Left kidney (tissue), 8 donors: ENCODE measurements at places on chromosomes 13 and 19. TPM values are rescaled to one million over a fixed set of nuclear protein-coding genes. Genes with fewer than 3 reads are reported as not detected.

Gene CEBPA
- polyA plus RNA-seq = 4.3 TPM

Gene LYPD4
- polyA plus RNA-seq = not detected

Gene CYP4F8
- 0.08 TPM for polyA plus RNA-seq

Gene CKM
- 0.38 TPM for polyA plus RNA-seq

Gene C1QTNF9
- 0.38 TPM for polyA plus RNA-seq

Gene NFILZ
- not detected for polyA plus RNA-seq

Gene CCDC159
- 30.3 TPM for polyA plus RNA-seq

Gene CRLF1
- 3.4 TPM for polyA plus RNA-seq

Gene PRR20D
- not detected for polyA plus RNA-seq

DNA sequence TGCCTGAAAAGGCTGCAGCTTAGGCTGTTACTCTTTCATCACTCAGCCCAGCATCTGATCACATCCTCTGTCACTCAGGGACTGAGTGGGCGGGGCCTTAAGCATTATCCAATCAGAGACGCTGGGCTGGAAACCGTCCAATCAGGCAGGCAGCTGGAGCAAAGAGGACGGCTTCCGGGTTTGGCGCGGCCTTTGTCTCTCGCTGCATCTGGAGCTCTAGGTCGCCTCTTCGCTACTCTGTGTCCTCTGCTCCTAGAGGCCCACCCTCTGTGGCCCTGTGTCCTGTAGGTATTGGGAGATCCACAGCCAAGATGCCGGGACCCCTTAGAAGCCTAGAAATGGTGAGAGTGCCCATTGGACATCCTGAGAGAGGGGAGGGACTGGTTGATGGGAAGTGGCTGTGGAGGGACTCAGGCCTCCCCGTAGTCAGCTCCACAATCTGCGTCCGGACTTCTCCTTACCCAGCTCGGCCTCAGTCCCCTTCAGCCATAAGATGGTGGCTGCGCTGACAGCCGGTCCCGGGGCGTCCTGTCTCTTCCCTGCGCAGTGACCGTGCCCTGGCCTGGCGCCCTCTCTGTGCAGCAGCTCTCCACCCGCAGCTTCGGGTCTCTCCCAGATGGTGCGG is at the start of gene ZNF486:
Gene ZNF486, plus strand, starts transcription at position 195 of the 625 bp plus-strand sequence. Its CDS starts 117 bp downstream, at position 312.
- peak; percentile 96 for DNase-seq

DNA sequence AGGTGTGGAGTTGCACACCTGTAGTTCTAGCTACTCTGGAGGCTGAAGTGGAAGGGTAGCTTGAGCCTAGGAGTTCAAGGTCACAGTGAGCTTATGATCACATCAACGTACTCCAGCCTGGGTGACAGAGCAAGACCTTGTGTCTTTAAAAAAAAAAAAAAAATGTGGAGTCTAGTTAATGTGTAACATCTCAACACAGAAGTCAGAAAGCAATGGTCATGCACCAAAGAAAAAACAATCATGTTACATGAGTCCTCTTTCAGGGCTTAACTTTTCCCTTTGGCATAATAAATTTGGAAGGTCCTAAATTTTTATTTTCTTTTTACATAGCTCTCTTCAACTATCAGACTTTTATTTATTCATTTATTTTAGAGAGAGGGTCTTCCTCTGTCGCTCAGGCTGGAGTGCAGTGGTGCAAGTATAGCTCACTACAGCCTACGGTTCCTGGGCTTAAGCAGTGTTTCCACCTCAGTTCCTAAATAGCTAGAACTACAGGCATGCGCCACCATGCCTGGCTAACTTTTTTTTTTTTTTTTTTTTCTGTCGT is 22.3 kb downstream of the SETDB2 start:
- DNase-seq = peak; percentile 38

DNA sequence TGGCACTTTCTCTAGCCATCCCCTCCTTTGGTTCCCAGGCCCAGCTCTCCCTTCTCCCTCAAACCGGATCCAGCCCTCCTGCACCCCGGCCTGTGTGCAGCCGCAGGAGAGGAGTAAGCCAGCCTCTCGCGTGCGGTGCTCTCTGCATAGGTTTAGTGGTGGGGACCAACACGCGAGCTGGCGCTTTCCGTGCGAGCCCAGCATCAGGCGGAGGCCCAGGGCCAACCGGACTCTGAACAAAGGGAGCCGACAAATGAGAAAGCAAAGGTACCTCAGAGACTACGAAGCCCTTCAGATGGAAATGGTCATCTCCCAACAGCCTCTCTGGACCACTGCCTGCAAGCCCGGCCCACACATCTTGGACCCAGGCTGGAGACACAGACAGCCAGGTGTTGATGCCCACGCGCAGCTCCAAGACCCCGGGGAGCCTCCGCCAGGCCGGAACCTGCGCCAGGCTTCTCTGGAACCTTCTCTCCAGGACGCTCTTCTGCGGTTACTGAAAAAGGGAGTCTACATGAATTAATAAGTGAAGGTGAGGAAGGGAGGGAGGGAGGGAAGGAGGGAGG is 16.5 kb upstream of the LATS2 start:
- DNase-seq = no peak

GRCh38 chr19:48616041-48616436 is 1.2 kb upstream of the FAM83E start:
- no peak for DNase-seq

GRCh38 chr13:45792827-45793303 is 58.7 kb downstream of the SIAH3 start:
- no peak for DNase-seq

DNA sequence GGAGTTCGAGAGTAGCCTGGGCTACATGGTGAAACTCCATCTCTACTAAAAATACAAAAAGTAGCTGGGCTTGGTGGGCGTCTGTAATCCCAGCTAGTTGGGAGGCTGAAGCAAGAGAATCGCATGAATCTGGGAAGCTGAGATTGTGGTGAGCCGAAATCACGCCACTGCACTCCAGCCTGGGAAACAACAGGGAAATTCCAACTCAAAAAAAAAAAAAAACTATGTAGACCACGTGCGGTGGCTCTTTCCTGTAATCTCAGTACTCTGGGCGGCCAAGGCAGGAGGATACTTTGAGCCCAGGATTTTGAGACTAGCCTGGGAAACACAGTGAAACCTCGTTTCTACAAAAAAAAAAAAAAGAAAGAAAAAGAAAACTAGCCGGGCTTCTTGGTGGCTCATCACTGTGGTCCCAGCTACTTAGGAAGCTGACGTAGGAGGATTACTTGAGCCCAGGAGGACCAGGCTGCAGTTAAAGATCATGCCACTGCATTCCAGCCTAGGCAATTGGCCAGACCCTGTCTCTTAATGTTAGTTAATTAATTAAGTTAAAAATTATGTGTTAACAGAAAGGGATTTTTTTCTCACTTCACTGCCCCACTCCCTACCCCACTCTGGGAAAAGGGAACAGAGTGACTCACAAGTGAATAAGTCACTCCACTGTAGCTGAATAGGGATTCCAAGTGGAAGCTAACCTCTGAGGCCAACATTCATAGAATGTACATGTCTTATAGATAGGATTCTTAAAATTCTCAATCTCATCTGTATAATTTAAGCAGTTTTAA is 2.2 kb downstream of the ZNF83 start:
- DNase-seq = no peak

GRCh38 chr13:75521956-75522355 is 15.7 kb downstream of the COMMD6 start:
- no peak for DNase-seq

DNA sequence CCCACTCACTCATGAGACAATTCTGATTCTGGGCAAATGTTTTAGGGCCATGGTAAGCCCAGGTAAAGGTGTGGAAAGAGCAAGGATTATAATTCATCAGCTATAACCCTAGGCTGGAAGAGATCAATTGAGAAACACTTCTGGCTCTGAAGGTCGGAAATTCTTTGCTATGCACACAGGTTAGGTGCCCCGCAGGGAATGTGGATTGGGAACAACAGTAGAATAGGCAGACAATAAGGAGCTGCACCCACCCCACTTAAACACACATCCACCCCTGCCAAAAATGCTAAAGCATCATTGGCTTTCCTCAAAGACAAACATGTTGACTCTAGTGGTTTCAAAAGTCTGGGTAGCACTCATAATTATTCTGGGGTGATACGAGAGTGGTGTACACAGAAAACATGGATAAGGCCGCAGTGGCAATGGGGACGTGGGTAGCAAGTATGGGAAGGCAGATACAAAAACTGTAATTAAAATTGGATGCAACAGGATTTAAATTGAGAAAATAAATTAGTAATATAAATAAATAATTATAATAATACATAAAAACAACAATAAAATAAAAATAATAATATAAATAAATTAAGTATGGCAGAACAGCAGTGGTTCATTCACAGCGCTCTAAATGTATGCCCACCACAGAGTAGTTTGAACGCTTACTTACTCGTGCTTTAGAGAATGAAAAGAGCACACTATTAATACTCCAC is 8.6 kb downstream of the EFNB2 start:
- no peak for DNase-seq

DNA sequence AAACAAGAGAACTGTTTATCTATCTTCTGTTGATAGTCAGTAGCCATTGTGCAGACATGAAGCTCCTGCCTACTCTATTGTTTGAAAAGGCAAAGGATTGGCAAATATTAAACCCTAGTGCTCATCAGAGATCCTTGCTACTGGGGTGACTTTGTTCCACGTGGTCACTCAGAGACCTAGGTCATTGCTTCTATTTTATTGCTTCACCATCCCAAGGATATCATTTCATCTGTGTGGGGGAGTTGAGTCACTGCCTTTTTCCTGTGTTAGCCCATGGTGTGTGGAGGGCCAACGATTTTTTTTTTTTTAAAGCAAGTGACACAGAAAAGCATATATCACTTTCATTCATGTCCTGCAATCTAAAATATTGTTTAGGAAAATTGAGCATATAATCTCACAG is 254.1 kb upstream of the RXFP2 start:
- DNase-seq = no peak

GRCh38 chr19:14271840-14272239 is 65.9 kb upstream of the ADGRL1 start:
- DNase-seq = no peak

DNA sequence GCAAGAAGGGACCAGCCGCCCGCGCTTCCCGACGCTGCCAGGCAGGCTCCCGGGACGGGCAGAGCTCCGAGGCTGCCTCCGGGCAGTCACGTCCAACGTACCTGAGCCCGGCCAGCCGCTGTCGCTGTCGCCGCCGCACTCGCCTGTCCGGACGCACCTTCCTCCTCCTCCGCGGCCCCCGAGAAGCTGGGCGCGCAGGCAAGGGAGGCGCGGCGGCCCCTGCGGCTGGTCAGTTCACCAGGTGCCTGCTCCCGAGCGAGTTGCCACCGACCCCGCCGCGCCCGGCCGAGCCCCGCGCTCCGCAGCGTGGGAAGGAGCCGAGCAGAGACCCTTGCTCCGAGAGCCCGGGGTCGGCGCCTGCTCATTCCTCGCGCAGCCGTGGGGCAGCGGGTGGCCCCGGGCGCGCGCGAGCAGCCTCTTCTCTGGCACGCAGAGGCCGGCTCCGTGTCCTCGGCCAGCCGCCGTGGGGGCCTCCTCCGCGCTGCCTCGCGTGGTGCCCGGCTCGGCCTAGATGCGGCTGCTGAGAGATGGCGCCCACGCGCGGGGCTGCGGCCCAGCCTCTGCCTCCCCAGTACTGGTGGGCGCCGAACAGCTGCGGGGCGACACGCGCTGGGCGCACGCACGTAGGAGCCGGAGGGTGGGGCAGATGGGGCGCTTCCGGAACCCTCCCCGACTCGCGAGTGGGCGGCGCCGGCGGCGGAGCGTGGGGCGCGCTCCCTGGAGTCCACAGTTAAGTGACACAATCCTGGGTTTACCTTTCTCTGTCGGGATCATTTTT is 419.4 kb downstream of the UQCRFS1 start:
- peak; percentile 13 for DNase-seq

- no peak for DNase-seq
Measured at GRCh38 chr19:41205995-41206394, 13.0 kb downstream of the CYP2S1 start.

- DNase-seq = no peak
Measured at GRCh38 chr13:103515410-103515809, 449.2 kb upstream of the SLC10A2 start.

DNA sequence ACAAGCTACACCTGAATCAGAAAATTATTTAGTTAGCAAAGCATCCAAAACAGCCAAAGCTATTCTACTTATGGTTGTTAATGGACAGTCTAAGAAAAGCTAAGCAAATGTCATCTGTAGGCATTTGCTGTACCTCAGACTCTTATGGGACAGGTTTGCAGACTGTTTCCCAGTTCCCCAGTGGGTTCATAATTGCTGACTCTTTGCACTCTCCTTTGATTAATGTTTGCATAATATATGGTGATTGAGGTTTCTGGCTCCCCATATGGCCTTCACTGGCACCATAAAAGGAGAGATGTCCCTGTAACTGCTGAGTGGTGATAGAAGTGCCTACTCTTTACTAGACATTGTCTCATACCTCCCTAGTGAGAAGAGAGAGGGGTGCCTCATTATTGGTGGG is 142.1 kb downstream of the GPC6 start:
- DNase-seq = no peak

GRCh38 chr13:45132369-45133064 is 12.2 kb downstream of the GTF2F2 start:
- DNase-seq = no peak

DNA sequence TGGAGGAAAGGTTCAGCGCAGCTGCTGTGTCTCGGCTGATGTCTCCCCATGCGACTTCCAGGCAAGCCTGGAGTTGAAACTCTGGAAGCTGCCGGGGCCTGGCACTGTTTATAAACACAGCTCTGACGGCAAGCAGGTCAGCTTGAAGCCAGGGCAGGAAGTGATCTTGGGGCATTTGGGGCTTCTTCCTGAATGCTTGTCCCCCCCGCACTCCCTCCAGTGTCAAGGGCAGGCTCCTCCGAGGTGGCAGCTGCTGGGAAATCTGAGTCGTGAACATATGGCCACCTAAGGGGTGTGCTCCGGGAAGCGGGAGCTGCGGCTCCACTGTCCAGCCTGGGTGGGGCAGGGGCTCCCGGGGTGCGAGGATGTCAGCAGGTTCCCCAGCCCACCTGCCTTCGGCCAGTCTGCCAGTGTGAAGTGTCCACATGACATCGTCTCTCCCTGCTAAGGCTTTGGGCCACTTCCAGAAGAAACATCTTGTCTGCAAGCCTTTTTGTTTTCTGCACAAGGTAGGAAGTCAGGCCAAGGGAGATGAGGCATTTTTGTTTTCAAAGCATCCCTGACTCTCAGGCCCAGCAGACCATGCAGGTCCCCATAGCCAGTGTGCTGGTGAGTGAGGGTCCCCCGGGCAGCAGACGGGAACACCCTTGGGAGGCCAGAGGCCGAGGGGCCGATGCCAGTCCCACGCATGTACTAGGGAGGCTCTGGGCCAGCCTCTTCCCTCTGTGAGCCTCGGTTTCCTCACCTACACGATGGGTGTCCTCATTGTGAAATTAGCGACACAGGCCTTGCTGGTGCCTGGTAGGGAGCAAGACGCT is 2.7 kb downstream of the PIAS4 start:
- no peak for DNase-seq

DNA sequence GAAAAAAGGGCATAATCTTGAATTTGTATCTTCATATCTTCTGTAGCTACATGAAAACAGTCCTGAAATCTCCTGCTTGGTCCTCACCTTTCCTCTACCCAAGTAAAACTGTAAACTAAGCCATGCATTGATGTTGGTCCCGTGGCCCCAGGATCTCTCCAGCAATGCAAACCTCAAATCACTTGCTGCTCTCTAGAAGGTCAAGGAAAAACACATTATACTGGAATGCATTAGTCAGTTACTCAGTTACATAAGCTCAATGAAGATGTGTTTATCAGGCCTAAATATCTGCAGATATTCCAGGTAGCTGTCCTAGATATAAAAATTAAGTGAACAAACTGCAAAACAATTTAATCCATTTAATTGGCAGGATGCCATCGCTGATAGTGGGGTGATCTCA is 261.8 kb downstream of the ABCC4 start:
- DNase-seq = no peak
